ENCODE measurements at places on chromosomes 12 and 14.
A peak's percentile ranks its signal among the peaks of the same experiment; 100 is the strongest.

DNA sequence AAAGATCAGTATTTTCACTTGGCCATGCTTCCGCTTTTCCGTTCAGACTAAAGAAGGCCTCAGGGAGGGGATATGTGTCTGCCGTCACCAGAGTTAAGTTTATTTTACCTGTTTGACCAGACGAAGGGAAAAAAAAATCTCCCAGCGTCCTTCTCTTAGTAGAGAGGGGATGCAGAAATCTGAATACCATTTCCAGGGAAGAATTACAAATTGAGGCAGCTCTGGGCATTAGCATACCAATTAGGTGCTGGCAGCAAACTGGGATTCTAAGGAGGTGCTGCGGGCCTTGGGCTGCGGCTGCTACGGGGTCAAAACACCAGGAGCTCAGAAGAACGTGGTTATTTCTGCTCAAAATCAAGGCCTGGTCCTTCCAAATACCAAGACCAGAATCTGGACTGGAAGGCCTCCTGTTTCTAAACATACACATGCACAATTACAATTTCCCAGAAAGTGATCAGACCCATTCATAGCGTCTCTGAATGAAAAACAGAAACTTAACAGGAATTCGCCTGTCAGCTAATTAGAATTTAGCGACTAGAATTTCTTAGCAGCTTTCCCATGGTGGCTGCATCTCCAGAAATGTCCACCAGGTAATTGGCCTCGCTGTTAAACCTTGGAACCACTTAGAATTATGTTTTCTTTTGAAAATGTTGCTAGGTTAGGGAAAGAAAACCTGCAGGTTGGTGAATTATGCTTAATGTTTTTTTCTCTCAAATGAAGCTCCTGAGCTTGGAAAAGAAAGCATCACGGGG is 617.0 kb downstream of the VRK1 start:
- peak; percentile 53 for DNase-seq

DNA sequence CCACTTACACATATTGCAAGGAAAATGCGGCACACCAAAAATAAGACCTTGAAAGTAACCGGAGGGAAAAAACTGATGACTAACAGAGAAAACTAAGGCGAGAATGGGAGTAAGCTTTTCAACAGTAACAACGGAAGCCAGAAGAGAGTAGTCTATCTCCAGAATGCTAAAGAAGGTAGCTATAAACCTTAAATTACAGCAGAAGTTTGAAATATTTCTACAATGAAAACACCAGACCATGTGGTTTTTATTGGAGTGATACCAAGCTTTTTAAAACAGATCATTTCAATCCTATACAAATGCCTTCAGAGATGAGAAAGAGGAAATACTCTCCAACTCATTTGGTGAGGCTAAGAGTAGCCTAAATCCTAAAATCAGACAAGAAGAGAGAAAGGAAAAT is 209.5 kb downstream of the ANO6 start:
- DNase-seq, result no peak

GRCh38 chr14:51999084-51999483 is 9.7 kb downstream of the RTRAF start:
- DNase-seq, result no peak

DNA sequence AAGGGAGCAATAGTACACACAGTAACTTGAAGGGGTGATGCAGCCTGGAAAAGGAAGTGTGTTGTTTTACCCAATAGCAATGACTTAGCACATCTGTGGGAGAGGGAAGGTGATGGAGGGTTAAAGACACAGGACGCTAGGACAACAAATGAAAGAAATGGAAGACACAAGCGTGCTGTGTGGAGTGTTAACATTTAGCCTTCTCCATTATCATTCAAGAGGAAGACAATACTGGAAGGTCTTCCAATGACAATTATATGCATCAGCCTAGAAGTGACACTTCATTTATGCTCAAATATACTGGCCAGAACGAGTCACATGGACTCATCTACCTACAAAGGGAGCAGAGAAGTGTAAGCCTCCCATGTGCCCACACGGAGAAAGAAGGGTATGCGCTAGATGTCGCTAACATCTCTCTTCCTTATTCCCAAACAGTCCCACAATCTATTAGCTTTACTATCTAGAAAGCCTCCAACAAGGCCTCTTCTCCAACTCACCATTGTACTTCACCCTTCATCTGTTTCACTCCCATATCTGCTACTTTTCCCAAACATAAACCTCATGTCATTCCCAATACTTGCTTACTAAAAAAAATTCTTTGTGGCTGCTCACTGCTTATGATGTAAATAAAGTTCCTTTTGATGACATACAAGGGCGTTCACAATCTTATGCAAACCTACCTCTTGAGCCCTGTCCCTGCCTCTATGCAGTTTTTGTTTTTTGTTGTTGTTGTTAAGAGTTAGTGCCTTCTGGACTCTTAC is 20.3 kb downstream of the PPM1H start:
- DNase-seq, result no peak

DNA sequence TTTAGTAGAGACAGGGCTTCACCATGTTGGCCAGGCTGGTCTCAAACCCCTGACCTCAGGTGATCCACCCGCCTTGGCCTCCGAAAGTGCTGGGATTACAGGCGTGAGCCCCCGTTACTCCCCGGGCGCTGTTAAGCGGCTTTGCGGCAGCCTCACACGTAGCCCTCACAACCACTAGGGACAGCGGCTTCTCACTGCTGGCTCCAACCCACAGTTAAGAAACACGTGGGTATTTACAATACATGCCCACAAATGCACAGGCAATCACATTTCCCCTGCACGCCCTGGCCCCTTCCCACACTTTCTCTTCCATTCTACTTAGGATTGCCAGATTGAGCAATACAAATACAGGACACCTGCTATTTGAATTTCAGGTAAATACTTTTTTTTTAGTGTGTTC is 37.0 kb upstream of the EIF5 start:
- DNase-seq, result peak; percentile 35

All from mesendoderm (in vitro differentiated cells).